ENCODE measurements at places on chromosomes 13 and 19.

DNA sequence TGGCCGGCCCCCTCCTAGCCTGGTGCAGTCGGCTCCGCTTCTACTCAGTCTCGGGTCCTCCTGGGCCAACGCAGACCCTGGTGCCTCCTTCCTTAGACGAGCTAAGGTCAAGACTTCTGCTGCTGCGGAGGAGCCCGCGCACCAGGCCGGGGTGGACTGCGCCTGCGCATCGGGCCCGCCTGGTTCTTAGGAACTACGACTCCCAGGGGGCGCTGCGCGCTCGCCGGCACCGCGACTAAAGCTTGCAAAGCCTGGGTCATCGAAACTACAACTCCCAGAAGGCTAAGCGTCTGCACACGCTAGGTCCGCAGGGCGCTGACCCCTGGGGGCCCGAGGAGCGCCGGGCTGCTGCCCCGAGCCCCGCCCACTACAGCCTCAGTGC, at the start of gene ZNF835:
ZNF835 (minus strand) TSS at position 145 of the 382 bp plus-strand sequence. CDS start 6,559 bp downstream, outside the sequence.
- DNase-seq, result peak; percentile 81

DNA sequence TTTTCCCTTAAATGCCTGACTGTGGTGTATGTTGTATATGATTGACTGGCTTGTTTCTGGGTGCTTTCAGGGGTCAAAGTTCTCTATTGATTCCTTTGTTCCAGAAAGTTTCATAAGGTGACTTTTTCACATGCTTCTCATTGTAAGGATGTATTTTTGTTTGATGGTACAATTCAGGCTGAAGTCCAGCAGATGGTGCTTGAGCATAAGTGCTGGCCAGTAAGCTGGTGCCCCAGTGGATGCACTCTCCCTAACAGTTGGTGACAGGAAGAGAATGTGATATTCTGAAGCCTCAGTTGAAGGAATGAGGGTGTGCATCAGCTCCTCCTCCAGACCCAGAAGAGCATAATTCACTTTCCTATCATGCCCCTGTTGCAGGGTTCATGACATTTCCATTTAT, 1941.6 kb upstream of the PRR20A start:
- no peak for DNase-seq

DNA sequence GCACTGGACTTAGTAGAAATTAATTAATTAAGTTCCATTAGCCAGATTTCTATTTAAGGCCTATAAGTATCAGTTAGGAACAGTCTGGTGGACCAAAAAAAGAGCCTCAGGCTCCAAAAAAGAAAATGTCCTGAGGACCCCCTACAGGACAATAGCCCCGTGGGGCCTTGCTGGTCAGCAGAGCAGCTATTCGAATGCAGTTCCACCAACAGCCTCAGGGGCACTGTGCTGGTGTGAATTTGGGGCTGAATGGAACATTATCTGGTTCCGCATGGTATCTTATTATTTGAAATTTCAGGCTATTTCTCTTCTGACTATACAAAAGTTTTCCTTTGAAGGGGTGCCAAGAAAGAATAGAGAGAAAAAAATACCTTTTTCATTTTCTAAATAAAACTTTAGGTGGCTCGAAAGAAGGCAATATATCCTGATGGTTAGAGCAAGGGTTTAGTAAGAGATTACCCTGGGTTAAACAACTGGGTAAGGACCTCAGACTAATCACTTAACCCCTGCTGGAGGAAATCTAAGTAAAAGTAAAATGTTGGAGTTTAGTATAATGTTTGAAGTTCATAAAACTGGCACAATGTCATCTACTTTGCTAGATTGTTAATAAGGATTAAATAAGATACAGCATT, 147.2 kb downstream of the MIPEP start:
- DNase-seq, result no peak

DNA sequence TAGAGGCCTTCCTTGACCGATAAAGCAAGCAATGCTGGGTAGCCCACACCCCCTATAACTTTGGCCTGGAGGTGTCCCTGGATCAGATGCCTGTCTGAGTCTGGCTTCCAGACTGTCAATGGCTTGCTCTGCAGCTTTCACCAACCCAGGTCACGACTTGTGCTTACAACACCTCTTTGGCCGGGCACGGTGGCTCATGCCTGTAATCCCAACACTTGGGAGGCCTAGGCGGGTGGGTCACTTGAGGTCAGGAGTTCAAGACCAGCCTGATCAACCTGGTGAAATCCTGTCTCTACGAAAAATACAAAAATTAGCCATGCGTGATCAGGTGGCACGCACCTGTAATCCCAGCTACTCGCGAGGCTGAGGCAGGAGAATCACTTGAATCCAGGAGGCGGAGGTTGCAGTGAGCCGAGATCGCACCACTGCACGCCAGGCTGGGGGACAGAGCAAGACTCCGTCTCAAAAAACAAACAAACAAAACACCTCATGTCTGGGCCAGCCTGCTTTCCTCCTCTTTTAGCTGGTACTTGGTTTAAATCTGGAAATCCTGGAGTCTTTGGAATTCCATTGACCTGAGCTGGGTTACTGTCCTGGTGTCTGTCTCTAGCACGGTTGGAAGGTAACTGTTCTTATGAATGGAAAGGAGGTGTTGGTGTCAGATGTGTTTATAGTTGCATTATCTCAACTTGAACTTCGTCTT, 10.3 kb upstream of the GARRE1 start:
- DNase-seq, result no peak

DNA sequence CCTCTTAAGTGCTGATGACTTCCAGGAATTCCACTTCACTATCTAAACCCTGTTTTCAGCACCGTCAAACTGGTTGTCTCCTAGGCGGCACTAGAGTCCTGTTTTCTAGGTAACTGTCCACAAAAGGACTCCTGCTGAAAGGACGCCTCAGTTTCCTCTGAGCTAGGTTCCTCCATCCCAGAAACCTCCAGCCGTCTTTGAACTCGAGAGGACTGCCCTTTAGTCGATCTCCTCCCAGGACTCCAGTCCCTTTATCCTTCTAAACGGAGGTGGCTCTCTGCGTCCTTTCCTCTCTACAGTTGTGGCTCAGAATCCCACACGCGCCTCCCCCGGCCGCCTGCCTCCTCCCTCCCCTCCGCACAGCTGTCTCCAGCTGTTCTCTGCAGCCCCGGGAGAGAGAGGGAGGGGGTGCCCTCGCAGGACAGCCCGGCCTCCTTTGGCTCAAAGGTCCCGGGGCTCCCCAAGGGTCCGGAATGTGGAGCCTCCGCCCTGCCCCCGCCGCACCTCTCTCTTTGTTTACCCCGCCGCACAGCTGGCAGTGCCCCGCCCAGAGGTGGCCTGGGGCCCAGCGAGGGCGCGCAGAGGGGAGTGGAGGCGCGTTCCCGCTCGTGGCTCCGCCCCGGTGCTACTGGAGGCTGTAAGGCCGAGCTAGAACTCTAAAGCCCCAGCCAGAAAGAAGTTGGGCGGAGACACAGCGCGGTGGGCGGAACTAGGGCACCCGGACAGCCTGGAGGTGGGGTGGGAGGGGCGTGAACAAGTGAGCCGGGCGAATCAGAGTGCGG, 2.4 kb downstream of the LTBP4 start:
- peak; percentile 98 for DNase-seq

DNA sequence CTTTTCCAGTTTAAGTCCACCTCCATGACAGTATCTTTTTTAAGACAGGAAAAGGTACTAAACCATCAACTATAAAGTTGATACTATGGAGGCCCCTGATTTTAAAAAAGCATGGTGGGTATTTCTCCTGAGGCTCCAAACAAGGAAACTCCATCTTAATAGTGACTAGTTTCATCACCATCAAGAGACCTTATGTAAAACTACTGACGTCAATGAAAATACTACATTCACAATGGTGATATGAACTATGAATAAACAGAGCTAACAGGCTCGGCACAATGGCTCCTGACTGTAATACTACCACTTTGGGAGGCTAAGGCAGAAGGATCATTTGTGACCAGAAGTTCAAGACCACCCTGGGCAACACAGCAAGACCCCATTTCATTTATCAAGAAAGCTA, 162.7 kb downstream of the KLF12 start:
- DNase-seq, result no peak

- no peak for DNase-seq
Observed at GRCh38 chr19:27974082-27974513, 1238.9 kb downstream of the UQCRFS1 start.

DNA sequence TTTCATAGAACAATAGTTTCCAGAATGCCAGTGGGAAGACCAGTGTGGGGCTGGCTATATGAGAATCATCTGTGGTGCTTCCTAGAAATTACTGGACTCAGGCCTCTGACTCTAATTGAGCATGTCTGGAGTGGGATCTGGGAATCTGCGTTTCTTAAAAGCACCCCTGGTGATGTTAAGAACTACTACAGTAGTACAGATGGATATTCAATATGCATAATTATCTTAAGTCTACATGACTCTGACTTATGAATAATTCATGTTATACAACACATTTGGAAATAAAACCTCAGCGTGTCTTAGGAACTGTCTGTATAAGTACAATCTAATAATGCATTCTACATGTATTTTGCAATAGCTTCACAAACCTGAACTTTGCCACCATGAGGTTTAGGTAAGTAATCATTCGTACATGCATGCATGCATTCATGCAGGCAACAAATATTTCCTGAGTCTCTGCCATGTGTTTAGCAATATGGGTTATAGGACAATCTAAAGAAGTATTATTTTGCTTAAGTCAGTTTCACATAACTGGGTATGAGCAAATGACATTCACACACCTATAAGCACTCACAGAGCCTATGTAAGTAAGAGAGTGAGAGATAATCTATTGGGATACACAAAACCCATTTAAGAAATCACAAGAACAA, 62.0 kb downstream of the EPSTI1 start:
- DNase-seq, result no peak

DNA sequence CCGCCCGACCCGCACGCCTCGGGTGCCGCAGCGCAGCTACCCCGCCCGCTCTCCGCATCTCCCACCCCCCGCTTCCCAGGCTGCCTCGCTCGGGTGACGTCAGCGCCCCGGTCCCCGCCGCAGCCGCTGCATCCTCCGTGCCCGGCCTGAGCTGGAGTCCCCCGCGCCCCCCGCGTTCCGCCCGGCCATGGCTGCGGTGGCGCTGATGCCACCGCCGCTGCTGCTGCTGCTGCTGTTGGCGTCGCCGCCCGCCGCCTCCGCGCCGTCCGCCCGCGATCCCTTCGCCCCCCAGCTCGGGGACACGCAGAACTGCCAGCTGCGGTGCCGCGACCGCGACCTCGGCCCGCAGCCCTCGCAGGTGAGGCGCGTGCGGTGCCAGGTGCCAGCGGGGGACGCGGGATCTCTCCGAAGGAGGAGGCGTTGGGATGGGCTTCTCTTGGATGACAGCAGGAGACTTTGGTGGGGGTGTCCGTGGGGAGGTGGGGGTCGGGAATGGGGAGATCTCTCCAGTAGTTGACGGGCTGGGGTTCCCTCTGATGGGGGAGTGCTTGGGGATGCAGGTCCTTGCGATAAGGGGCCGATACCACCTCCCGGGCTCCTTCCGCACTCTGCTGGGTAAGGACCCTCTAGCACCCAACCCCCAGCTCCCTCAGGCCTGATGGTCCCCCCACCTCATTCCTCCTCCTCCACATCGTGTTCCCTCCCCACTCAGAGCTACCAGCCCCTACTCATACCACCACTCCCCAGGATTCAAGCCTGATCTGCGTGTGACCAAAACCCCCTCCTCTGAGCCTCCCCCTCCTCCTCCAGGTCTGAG, at the start of gene TMEM59L:
TMEM59L (plus strand) TSS at position 99 of the 817 bp plus-strand sequence; CDS start at position 188, 89 bp downstream.
- DNase-seq, result peak; percentile 45

GRCh38 chr19:38033658-38034491, 126.9 kb downstream of the SIPA1L3 start:
- no peak for DNase-seq

DNA sequence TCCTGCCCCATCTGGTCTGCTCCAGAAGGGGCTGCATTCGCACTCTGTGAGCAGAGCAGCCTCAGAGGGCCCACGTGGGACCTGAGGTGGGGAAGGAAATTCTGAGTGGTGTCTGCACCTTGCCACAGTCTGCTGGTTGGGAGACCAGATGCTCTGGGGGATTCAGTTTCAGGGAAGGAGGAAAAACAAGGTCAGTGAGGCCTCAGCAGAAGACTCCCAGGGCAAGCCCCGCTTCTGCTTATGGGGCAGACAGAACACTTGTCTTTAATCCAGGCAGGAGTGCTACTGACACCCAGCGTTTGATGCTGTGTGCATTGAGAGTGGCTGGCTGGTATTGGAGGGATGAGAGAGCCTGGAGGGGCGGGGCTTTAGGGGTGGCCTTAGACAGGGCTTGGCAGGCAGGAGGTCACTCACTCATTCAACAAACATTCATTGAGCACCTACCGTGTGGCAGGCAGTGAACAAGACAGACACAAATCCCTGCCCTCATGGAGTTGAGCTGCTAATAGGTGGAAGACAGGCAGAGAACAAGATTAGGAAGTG, 4.9 kb upstream of the CLEC17A start:
- DNase-seq, result no peak

All from CD4-positive, alpha-beta T cell treated with Interleukin-6 at 100 ng/mL for 8 hours (primary cell).